ENCODE measurements at places on chromosomes 1 and 21. TPM values are rescaled to one million over a fixed set of nuclear protein-coding genes. Genes with fewer than 3 reads are reported as not detected.

GRCh38 chr1:74697832-74698231 is 24.2 kb upstream of the ERICH3 start:
- DNase-seq: no peak

- DNase-seq: no peak
Measured at GRCh38 chr1:238331557-238331956, 440.8 kb upstream of the ZP4 start.

- no peak for DNase-seq
Measured at GRCh38 chr1:6783936-6784559, 1.2 kb upstream of the CAMTA1 start.

The LCE1A gene
- not detected for total RNA-seq

DNA sequence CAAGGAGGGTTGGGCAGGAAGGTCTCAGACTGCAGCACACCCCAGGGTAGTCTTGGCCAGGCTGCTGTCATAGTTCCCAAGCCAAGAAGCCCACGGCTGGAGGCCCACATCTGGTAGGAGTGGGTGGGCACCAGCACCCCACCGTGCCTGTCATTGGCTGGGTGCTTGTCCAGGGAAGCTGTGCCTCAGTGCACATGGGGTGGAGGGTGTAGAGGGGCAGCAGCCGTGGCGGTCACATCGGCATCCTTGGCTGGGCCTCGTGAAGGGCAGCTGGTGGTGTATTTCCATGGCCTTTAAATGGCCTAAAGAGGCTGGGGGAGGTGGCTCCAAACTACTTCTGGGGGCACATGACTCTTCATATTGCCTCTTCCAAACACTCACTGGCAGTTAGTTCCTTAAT is 119.6 kb upstream of the USP24 start:
- DNase-seq: no peak

Measured in right lobe of liver (tissue), 6 donors.